ENCODE measurements at places on chromosomes 2 and 18. TPM values are rescaled to one million over a fixed set of nuclear protein-coding genes. Genes with fewer than 3 reads are reported as not detected.
A peak's percentile ranks its signal among the peaks of the same experiment; 100 is the strongest.

- DNase-seq, result peak; percentile 5
Measured at GRCh38 chr18:55988537-55988936, 400.5 kb upstream of the TCF4 start.

GRCh38 chr2:70668432-70668831 is 99.6 kb downstream of the ADD2 start:
- no peak for DNase-seq

- peak; percentile 60 for DNase-seq
Measured at GRCh38 chr2:16487686-16488085, 177.9 kb downstream of the CYRIA start.

DNA sequence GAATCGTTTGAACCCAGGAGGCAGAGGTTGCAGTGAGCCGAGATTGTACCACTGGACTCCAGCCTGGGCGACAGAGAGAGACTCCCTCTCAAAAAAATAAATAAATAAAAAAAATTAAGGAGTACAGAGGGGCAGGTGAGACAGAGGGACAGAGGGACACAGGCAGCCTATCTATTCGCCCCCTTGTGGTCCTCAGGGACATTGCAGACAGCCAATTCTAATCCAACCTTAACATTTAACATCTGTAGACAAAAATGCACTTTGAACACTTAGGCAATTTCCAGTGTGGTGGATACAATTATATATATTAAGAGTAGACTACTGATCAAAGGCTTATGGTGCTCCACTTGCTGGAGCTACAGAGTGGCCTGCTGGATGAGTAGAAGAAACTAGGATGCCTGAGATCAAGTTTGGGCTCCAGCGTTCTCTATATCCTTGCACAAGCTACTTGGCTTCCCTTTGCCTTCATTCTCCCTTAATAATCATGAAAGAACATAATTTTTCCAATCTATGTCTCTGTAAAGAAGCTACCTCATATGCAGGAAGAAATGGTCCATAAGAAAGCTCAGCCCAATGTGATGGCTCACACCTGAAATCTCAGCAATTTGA is 8.2 kb upstream of the SMARCAL1 start:
- peak; percentile 56 for DNase-seq

DNA sequence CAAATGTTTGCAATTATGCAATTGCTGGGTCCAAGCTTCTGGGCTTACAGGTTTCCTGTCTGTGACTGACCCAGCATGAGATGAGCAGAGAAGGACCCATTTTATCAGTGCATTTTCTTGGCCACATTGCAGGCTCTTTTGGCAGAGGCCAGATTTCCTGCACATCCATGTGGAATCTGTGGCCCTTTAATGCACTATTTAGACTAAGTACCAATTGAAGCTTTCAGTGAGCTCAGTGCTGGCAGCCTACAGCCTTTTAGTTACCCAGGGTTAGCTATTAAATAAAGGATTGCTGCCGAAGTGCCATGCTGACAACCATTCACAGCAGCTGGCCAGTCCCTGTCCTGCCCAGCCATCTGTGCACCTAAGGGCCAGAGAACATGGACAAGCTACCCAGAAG is 165.0 kb downstream of the ANKRD30B start:
- no peak for DNase-seq

DNA sequence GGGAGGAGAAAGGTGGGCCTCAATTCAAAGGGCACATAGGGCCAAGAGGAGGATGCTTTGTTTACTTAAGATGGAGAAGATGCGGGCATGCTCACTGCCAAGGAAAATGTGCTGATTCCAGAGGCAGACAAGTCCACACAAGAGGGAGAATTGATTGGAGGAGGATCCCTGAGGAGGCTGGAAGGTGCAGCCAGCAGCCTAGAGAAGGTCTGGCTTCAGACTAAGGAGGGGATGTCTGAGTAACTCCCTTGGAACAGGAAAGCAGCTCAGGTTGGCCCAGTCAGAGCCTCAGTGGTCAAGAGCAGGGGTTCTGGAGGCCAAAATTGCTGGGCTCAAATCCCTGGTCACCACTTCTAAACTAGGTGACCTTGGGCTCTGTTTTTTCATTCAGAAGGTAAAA is 265.5 kb upstream of the NCKAP5 start:
- DNase-seq, result no peak

GRCh38 chr2:232876161-232876977 is 6.3 kb downstream of the SNORC start:
- DNase-seq, result no peak

DNA sequence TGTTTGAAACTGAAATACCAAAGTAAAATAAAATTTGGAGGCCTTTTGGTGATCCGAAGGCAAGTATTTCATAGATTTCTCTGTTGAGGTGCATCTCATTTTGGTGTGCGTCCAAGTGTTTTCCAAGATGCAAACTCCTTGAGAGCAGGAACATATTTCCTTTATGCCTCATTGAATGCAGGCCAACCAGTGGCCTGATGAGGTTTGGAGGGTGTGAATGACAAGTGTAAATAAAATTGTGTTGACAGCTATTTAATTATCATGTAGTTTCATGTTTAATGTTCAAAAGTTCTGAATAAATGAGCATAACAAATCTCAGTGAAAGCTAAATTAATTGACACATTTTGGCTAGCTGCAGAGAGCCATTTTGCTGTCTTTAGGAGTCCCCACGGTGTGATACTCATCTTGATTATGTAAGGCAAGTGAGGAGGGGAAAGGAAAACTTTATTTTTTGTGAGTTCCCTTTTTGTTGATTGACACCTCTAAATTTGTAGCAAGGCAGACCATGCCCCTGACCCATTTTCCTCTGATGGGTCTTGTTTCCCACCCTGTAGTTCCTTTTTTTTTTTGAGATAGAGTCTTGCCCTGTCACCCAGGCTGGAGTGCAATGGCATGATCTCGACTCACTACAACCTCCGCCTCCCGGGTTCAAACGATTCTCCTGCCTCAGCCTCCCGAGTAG is 6.3 kb upstream of the LTBP1 start:
- DNase-seq, result no peak

- peak; percentile 90 for DNase-seq
Measured at GRCh38 chr2:12587729-12588522, 128.8 kb upstream of the TRIB2 start.

- no peak for DNase-seq
Measured at GRCh38 chr2:169065864-169066517, 3.4 kb upstream of the DHRS9 start.

Gene TWIST2
- total RNA-seq, result 30.2 TPM

Gene ERFE
- 18.1 TPM for total RNA-seq

Gene GCKR
- total RNA-seq, result not detected

Gene CPO
- not detected for total RNA-seq

Gene PLEKHH2
- 0.93 TPM for total RNA-seq

Gene SMARCAL1
- total RNA-seq, result 22.1 TPM

Gene CABYR
- 3.0 TPM for total RNA-seq

Gene MYO3B
- total RNA-seq, result not detected
